Esophagus muscularis mucosa (tissue), 4 donors: ENCODE measurements at places on chromosomes 12 and 14. TPM values are rescaled to one million over a fixed set of nuclear protein-coding genes. Genes with fewer than 3 reads are reported as not detected.

The ANKLE2 gene
- total RNA-seq, result 40.2 TPM

The JDP2 gene
- 68.5 TPM for total RNA-seq

The NEDD1 gene
- 18.1 TPM for total RNA-seq

- H3K4me3 ChIP-seq, result no peak overlapping the region
- no peaks in the 10 kb centered on the region for H3K36me3 ChIP-seq
- DNase-seq, result no peak
- H3K27me3 ChIP-seq, result no peaks in the 10 kb centered on the region
Observed at GRCh38 chr12:97127061-97127460, 220.0 kb downstream of the NEDD1 start.

GRCh38 chr14:89428546-89429198, 11.6 kb upstream of the FOXN3 start:
- no peaks in the 10 kb centered on the region for H3K36me3 ChIP-seq
- no peak for DNase-seq
- peaks cover 33% of the 10 kb centered on the region for H3K4me1 ChIP-seq
- no peaks in the 10 kb centered on the region for H3K27me3 ChIP-seq

DNA sequence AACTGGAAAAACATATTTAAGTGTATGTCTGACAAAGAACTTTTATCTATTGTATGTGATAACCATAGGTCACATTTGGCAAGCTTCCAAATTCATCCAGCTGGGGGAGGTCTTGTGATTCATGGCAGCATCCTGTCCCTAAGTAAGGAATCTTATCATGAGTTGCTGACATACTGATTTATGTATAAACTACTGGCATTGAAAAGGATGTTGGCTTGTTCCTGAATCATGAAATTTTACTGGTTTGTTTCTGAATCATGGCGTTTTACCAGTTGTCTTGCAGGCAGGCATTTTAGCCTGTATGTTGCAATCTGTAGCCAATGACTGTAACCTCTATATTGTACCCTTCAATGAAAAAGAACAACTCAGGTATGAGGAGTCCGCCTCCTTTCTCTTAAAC, 244.8 kb downstream of the IPO8 start:
- no peak overlapping the region for H3K27ac ChIP-seq
- DNase-seq, result no peak
- H3K4me1 ChIP-seq, result no peaks in the 10 kb centered on the region
- H3K4me3 ChIP-seq, result no peak overlapping the region

GRCh38 chr14:24337824-24338175, 2.0 kb downstream of the RIPK3 start:
- H3K4me3 ChIP-seq, result no peak overlapping the region
- H3K27ac ChIP-seq, result no peak overlapping the region
- peaks cover 32% of the 10 kb centered on the region for H3K27me3 ChIP-seq
- H3K36me3 ChIP-seq, result no peaks in the 10 kb centered on the region

DNA sequence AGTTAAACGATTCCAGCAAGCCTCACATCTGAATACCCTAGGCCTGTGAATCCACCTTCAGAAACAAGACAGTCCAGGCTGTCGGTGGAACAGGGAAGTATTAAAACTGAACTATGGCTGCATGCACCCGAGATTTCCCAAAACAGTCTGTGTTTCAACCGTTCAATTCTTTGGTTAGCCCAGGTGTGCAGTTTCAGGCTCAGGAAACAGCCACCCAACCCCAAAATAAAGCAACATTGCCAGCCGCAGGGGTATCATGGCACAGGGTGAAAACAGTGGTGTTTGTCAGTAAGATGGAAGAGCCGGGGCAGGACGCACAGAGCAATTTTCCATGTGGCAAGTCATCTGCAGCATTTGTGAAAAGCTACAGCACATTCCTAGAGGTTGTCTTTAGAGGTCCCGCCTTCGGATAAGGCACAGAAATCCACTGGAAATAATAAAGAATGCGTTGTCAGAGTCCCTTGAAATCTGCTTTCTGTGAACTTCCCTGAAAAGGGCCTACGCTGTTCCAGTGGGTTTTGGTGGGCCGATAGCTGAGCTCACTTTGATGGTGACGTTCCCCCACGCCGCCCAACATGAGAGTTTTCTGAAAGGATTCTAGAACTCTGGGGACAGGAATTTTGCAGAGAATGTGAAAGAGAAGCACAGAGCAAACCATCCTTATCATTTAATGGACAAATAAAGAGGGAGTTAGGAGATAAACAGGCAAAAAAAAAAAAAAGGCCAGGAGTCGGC, 84.9 kb downstream of the BCL11B start:
- H3K4me1 ChIP-seq, result peaks cover 12% of the 10 kb centered on the region
- H3K36me3 ChIP-seq, result no peaks in the 10 kb centered on the region
- H3K27me3 ChIP-seq, result no peaks in the 10 kb centered on the region
- H3K27ac ChIP-seq, result no peak overlapping the region

- no peak overlapping the region for H3K27ac ChIP-seq
- H3K27me3 ChIP-seq, result no peaks in the 10 kb centered on the region
- no peaks in the 10 kb centered on the region for H3K36me3 ChIP-seq
- H3K4me1 ChIP-seq, result peaks cover 56% of the 10 kb centered on the region
- DNase-seq, result no peak
- no peak overlapping the region for H3K4me3 ChIP-seq
Observed at GRCh38 chr14:99840774-99841305, 47.6 kb downstream of the EML1 start.

GRCh38 chr14:70893858-70894291, 13.4 kb upstream of the PCNX1 start:
- H3K4me3 ChIP-seq, result no peak overlapping the region
- DNase-seq, result no peak
- H3K36me3 ChIP-seq, result no peaks in the 10 kb centered on the region

DNA sequence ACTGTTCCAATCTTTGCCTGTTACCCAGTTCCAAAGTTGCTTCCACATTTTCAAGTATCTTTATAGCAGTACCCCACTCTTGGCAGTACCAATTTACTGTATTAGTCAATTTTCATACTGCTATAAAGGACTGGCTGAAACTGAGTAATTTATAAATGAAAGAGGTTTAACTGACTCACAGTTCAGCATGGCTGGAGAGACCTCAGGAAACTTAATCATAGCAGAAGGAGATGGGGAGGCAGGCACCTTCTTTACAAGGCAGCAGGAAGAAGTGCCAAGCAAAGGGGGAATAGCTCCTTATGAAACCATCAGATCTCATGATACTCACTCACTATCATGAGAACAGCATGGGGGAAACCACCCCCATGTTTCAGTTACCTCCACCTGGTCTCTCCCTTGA, 215.0 kb downstream of the SNAPC1 start:
- H3K27me3 ChIP-seq, result no peaks in the 10 kb centered on the region
- no peak overlapping the region for H3K4me3 ChIP-seq
- H3K4me1 ChIP-seq, result no peaks in the 10 kb centered on the region
- no peak overlapping the region for H3K27ac ChIP-seq
- DNase-seq, result no peak

GRCh38 chr14:32941668-32942065, 3.0 kb downstream of the NPAS3 start:
- H3K36me3 ChIP-seq, result no peaks in the 10 kb centered on the region
- no peak for DNase-seq
- H3K27me3 ChIP-seq, result no peaks in the 10 kb centered on the region
- H3K4me3 ChIP-seq, result no peak overlapping the region

DNA sequence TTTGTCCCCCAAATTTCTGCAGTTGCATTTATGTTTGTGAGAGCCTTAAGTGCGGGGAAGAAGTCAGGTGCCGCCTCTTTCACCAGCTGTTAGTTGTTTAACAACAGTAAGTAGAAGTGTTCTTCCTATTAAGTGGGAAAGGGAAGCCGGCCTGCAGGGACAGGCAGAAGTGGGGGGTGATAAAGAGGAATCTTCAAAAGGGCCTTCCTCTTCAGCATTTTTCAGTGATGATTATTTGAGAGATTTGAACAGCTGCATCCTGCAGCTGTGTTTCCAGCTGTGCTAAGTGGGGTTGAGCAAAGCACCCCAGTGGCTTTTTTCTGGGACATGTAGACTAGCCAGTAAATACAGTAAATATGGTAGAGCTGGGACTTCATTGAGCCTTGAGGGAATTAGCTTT, 32.1 kb upstream of the SLC38A1 start:
- H3K36me3 ChIP-seq, result no peaks in the 10 kb centered on the region
- peaks cover 13% of the 10 kb centered on the region for H3K4me1 ChIP-seq
- no peak overlapping the region for H3K4me3 ChIP-seq
- no peak overlapping the region for H3K27ac ChIP-seq
- H3K27me3 ChIP-seq, result no peaks in the 10 kb centered on the region
- no peak for DNase-seq

DNA sequence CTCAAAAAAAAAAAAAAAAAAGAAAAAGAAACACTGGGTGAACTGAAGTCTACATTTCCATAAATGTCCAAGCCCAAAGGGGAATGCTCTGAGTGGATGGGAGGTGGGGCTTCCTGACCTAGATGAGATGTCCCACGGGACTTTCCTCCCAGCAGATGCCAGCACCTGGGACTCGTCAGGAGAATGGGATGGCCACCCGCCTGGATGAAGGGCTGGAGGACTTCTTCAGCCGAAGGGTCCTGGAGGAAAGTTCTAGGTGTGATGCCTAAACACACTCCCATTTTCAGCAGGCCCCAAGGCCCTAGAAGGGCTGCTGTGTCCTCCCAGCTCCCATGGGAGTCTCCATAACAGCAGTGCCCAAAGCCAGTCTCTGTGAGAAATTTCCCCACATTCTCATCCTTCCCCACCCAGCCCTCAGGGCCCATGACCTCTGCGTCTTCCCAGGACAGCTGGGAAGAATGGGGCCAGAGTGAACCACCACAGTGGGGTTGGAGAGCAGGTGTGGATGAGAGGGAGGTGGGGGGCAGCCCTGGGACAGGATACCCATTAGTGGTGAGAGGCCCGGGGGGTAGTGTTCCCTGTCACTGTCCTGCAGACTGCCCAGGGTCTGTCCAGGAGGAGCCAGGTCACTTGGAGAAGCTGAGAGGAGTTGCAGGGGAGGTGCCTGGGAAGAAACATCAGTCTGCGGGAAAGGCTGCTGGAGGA, 7.1 kb upstream of the CPNE6 start:
- no peak overlapping the region for H3K27ac ChIP-seq
- H3K36me3 ChIP-seq, result no peaks in the 10 kb centered on the region

DNA sequence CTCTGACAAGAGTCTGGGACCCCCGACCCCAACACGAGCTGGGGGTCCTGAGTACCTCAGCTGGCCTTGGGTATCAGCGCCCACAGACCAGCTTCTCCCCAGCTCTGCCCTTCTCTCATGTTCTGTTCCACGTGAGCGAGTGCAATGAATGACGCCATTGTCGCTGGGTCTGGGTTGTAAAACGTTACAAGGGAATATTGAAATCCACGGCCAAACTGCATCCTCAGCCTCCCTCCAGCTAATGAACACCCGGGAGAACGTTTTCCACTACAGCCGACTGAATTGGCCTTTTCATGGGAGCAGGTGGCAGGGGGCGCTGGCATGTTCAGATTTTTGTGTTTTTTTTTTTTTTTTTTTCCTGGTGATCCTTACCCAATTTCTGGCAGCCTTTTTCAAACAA, 34.7 kb downstream of the TBX5 start:
- peaks cover 61% of the 10 kb centered on the region for H3K36me3 ChIP-seq
- no peak overlapping the region for H3K4me3 ChIP-seq
- H3K27me3 ChIP-seq, result no peaks in the 10 kb centered on the region
- no peak overlapping the region for H3K27ac ChIP-seq
- peaks cover 7% of the 10 kb centered on the region for H3K4me1 ChIP-seq
- no peak for DNase-seq

GRCh38 chr12:26280869-26281268, 85.5 kb downstream of the SSPN start:
- no peaks in the 10 kb centered on the region for H3K27me3 ChIP-seq
- no peak overlapping the region for H3K4me3 ChIP-seq
- H3K4me1 ChIP-seq, result no peaks in the 10 kb centered on the region
- H3K27ac ChIP-seq, result no peak overlapping the region

DNA sequence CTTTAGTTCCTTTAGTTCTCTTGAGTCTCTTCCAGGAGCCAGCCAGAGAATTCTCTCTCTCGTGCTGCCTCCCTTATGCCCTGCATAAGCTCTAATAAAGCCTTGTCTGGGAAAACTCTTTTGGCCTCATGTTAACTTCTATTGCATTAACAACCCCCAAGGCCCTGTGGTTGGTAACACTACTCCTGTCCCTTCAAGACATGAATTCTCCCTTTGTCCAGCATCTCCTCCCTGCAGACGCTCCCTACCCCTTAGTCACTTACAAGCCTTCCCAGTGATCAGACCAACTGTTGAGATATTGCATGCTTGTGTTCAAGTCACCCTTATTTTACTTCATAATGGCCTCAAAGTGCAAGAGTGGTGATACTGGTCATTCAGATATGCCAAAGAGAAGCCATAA, 12.1 kb downstream of the LTBR start:
- peaks cover 27% of the 10 kb centered on the region for H3K4me1 ChIP-seq
- no peak overlapping the region for H3K27ac ChIP-seq
- H3K27me3 ChIP-seq, result no peaks in the 10 kb centered on the region
- no peaks in the 10 kb centered on the region for H3K36me3 ChIP-seq
- no peak for DNase-seq

DNA sequence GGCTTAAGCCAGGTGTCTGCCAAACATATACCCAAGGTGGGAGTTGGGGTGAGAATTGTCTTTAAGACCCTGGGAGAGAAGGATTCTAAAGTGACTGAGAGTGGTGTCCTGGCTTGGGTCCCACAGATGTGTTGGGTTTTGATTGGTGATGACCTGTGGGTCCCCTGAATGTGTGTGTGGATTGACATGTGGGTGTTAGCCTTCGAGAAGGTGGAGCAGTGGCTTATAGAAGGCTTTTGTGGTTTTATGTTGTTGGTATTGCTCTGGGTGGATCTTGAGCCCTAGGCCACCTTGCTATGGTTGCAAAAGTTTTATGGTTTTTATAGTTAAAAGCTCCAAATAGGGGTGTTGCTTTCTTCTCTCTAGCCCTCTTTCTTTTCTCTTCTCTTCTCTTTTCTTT, 29.7 kb downstream of the PLEKHG3 start:
- no peak for DNase-seq
- no peaks in the 10 kb centered on the region for H3K27me3 ChIP-seq
- H3K4me1 ChIP-seq, result peaks cover 19% of the 10 kb centered on the region
- no peak overlapping the region for H3K27ac ChIP-seq

DNA sequence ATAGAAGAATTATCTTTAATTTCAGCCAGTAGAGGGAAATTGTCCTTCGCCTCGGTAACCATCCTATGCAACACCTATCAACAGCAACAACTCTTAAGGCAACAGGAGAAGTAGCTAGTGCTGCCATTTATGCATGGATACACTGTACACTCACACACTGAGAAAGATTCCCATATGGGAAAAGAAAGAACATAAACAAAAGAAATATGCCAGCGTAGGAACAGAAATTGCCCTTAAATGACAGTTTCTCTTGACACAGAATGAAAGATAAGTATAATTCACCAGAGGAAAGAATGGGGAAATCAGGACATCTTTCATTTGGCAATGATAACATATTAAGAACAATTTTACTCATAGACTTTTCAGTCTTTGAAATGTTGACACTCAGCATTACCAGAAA, 466.9 kb downstream of the BCAT1 start:
- no peaks in the 10 kb centered on the region for H3K4me1 ChIP-seq
- no peaks in the 10 kb centered on the region for H3K27me3 ChIP-seq
- H3K27ac ChIP-seq, result no peak overlapping the region
- no peaks in the 10 kb centered on the region for H3K36me3 ChIP-seq
- DNase-seq, result no peak
- no peak overlapping the region for H3K4me3 ChIP-seq
